ENCODE measurements at places on chromosomes 7 and 10.

GRCh38 chr7:4006687-4007086, 675.4 kb upstream of the FOXK1 start:
- no peak for DNase-seq

GRCh38 chr7:74502216-74502891, 48.6 kb downstream of the GTF2IRD1 start:
- no peak for DNase-seq

- peak; percentile 98 for DNase-seq
Observed at GRCh38 chr7:130363026-130363847, 17.1 kb upstream of the CPA1 start.

GRCh38 chr7:133529861-133530260, 277.0 kb downstream of the EXOC4 start:
- no peak for DNase-seq

- DNase-seq: peak; percentile 17
Observed at GRCh38 chr10:73517166-73517888, 21.5 kb upstream of the PPP3CB start.

Data from fibroblast of skin of right quadriceps (primary cell).